Body of pancreas (tissue), 4 donors: ENCODE measurements at places on chromosomes 7 and 10.

- DNase-seq = peak; percentile 2
Measured at GRCh38 chr10:131944976-131945695, 36.6 kb downstream of the BNIP3 start.

DNA sequence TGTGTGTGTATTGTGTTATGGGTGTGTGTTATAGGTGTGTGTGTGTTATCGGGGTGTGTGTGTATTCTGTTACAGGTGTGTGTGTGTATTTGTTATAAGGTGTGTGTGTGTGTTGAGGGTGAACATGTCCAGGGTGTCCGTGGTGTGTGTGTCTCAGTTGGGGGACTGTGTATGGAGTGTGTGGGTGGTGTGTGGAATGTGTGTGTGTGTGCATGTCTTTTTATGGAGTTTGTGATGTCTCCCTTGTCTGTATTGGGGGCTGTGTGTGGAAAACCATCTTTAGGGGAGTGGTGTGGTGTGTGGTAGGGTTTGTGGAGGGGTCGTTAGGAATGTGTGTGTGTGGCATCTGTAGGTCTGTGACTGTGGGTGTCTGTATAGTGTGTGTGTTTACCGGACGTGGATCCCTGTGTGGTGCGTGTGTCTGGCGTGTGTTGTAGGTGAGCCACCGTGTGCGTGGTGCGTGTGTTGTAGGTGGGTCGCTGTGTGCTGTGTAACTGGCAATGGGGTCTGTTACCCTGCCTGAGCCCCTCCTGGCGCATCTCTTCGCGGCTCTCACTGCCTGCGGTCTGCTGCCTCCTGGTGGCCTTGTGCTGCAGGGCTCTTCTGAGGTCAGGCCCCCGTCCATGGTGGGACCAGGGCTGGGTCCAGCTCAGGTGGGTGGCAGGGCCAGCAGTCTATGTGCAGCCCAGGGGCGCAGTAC is 61.7 kb downstream of the PALD1 start:
- DNase-seq = no peak

DNA sequence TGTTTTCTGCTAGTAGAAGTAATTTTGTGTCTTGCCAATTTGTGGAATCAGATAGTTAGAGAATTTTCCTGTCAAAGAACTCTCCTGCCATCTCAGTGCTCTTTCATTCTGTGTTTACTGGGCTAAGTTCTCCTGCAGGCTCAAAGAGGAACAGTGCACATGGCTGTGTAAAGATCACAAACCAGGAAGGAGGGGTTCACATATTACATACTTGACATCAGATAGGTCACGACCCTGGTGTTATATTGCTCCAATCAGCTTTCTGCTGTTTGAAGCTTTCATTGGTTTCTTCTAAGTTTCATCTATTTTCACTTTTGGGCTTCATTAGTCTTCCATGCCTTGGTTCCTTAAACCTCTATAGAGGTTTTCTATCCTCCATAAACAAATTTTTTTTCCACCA is 13.5 kb upstream of the ELMO1 start:
- no peak for DNase-seq

GRCh38 chr10:98110356-98110755 is 24.1 kb upstream of the R3HCC1L start:
- DNase-seq = no peak

GRCh38 chr10:35368485-35369048 is 32.3 kb downstream of the CCNY start:
- DNase-seq = no peak

DNA sequence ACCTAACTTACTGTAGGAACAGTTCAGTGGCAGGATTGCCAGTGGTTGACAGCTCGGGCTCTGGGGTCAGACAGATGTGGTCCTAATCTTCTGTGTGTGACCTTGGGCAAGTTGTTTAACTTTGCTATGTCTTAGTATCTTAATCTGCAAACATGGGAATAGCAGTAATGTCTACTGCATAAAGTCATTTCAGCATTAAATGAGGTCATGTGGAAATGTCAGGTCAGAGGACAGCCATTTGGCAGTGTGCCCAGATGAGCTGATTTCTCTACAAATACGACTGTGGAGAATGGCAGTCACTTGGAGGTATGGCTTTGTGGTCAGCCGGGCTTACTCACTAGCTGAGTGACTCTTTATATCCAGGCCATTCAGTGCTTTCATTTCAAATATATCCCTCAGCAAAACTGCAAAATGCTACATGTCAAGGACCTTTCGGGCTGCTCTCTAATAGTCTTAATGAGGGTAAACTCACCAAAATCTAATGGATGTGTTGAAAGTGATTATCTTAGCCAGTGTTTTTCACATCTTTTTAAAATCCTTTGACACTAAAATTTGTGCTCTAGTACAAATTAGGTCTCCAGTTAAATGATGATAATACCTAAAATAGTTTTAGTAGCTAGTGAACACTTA is 171.4 kb downstream of the ST7 start:
- DNase-seq = peak; percentile 92

GRCh38 chr7:84194484-84195271 is at the start of gene SEMA3A:
Gene SEMA3A, minus strand, starts transcription at chr7:84194789. Its CDS starts 203 bp downstream, at chr7:84194586.
- DNase-seq = peak; percentile 16

DNA sequence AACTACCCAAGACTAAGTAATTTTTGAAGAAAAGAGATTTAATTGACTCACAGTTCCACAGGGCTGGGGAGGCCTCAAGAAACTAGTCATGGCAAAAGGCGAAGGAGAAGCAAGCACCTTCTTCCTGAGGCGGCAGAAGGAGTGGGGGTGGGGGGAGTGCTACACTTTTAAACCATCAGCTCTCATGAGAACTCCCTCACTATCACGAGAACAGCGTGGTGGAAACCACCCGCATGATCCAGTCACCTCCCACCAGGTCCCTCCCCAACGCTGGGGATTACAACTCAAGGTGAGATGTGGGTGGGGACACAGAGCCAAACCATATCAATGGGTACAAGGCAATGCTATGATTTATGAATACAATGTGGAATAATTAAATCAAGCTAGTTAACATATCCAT is 241.9 kb downstream of the PTPRN2 start:
- DNase-seq = no peak

DNA sequence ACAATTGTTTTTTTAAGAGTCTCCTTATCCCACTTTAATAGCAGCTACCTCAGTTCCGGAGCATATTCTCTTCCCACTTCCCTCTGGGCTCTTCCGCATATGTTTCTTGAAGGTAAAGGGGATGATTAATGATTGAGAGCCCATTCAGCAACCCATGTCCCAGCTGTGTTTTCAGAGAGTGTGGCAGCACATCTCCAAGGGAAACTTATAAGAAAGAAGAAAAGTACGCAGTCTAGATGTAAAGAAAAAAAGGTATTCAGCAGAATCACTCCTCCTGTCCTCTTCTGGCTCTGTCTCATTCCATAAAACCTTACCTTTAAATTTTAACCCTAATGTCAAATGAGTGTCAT is 9.7 kb upstream of the ANKRD7 start:
- no peak for DNase-seq

GRCh38 chr10:114821915-114822443 is 399 bp downstream of the FHIP2A start:
- DNase-seq = no peak

GRCh38 chr7:102252366-102252982 is 34.2 kb upstream of the SH2B2 start:
- no peak for DNase-seq

GRCh38 chr7:24701261-24702235 is 55.7 kb downstream of the GSDME start:
- no peak for DNase-seq

GRCh38 chr7:32163896-32164295 is 93.7 kb upstream of the PDE1C start:
- DNase-seq = no peak

DNA sequence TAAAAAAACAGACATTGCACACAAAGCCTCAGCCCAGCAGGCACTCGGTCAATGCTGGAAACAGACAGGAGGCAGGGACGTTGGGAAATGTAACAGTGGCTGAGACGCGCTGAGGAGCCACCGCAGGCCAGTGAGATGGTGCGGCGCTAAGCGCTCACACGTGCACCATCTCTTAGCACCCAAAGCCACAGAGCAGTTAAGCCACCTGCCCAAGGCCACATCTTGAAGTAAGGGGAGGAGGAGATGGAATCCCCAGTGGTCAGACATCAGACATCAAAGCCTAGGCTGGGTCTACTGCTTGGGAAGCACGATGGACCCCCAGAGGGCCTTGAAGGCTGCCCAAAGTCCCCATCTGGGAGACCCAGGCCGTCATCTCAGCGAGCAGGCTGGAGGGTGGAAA is 15.6 kb downstream of the LAT2 start:
- DNase-seq = no peak

- no peak for DNase-seq
Measured at GRCh38 chr7:141389140-141389796, 161.9 kb upstream of the AGK start.
